NCI-H2029 (cell line): ENCODE measurements at places on chromosomes 1 and 21.

GRCh38 chr1:58065520-58065919 is 481.0 kb downstream of the OMA1 start:
- DNase-seq = no peak

- peak; percentile 78 for DNase-seq
Observed at GRCh38 chr21:40118527-40118926, 251.3 kb downstream of the PCP4 start.

GRCh38 chr1:17419626-17420328 is 19.7 kb downstream of the RCC2 start:
- no peak for DNase-seq

GRCh38 chr1:54982739-54983138 is 2.3 kb downstream of the TMEM61 start:
- peak; percentile 94 for DNase-seq

GRCh38 chr1:66256629-66257572 is 277.1 kb upstream of the SGIP1 start:
- no peak for DNase-seq

DNA sequence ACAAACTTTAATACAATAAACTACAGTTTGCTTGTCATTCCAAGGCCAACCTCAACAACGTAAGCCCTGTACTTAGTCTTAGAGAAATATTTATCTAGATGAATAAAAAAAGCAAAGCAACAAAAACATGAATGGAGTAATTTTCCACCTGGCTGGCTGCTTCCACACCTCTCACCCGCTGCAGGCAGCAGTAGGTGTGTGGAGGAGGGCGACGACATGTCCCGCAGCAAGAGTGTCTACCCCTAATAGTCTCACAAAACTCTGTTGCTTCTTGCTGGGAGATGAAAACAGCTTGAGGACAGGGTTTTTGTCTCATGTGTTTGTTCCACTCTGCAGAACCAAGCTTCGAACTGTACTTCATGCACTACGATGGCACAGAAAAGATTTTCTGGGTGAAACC is 48.8 kb upstream of the IGSF5 start:
- no peak for DNase-seq

- no peak for DNase-seq
Observed at GRCh38 chr1:211625040-211625439, 46.1 kb upstream of the SLC30A1 start.
